ENCODE measurements at places on chromosomes 3 and 15.

DNA sequence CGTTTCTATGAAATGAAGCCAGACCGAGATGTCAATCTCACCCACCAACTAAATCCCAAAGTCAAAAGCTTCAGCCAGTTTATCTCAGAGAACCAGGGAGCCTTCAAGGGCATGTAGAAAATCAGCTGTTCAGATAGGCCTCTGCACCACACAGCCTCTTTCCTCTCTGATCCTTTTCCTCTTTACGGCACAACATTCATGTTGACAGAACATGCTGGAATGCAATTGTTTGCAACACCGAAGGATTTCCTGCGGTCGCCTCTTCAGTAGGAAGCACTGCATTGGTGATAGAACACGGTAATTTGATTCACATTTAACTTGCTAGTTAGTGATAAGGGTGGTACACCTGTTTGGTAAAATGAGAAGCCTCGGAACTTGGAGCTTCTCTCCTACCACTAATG lies 41.9 kb upstream of the TRA2B start:
- DNase-seq = no peak

DNA sequence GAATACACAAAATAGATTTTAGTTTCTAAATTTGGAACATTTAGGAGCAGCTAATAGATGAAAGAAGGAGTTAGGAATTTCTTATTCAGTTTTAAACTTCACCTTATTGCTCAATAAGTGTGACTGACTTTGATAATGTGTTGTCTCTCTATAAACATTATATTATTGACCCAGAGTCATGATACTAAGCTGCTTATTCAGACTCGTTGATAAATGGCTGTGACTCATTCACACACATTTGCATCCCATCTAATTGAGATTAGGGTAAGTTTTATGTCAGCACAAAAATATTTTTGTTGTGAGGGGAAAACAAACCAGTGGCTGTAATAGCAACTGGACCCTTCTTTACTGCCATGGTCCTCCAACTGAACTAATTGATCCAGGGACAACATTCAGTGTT lies 137.6 kb downstream of the GOLIM4 start:
- DNase-seq = no peak

- DNase-seq = no peak
Observed at GRCh38 chr15:60773255-60773654, 294.3 kb upstream of the ICE2 start.

GRCh38 chr3:110301781-110302180 lies 769.8 kb upstream of the NECTIN3 start:
- DNase-seq = no peak

DNA sequence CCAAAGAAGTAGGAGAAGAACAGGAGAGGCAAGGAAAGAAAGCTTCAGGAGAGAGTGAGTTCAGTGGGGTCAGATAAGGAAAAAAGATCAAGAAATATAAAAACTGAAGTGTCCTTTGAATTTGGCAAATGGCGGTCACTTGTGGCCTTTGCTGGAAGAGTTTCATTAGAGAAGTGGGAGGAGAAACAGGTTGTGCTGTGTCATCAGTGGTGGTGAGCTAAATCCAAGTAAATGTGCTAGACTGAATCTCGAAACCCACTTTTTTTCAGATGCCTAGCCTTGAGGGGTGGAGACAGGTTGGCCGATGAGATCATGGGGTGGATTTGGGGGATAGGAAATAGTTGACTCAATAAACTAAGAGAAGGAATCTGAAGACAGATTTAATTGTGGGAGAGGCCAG lies 43.7 kb downstream of the CHRD start:
- no peak for DNase-seq

- DNase-seq = no peak
Observed at GRCh38 chr3:79247725-79248043, 520.1 kb downstream of the ROBO1 start.

DNA sequence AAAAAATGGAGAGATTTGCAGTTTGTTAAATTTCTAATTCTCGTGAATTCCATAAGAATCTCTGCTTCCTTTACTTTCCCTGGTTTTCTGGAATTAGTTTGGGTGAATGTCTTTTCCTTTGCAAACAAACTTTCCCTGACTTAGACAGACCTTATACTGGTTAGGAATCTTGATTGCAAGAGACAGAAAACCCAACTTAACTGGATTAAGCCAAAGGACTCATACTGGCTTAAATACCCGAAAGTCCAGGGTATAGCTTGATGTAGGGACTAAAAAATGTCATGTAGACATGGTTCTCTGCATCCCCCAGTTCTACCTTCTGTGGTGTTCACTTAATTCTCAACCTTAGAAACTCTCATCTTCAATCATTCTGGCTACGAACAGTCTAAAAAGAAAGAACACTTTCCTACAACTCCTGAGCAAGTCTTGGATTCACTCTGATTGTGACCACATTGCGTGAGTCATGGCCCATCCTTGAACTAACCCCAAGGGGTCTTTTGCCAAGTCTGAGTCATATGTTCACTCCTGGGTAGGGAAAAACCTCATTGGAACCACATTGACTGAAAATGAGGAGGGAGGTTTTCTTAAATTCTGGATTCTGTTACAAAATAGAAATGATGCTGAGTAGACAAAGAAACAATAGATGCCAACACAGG lies 136.0 kb upstream of the DAZL start:
- no peak for DNase-seq

DNA sequence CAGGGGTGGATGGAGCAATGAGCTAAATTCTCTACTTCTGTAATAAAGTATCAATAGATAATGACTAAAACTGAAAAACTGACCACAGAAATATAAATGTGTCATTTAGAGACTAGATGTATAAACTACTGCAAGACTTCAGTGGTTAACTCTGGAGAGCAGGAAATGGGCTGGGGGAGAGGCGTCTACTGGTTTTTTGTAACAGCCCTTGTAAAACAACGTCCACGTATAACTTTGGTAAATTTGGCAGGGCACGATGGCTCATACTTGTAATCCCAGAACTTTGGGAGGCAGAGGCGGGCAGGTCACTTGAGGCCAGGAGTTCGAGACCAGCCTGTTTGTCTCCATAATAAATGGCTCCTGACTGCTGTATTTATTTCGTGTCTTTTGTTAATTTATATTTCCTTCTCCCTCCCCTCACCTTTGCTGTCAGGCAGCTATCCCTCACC lies 12.5 kb downstream of the RAB27A start:
- no peak for DNase-seq

DNA sequence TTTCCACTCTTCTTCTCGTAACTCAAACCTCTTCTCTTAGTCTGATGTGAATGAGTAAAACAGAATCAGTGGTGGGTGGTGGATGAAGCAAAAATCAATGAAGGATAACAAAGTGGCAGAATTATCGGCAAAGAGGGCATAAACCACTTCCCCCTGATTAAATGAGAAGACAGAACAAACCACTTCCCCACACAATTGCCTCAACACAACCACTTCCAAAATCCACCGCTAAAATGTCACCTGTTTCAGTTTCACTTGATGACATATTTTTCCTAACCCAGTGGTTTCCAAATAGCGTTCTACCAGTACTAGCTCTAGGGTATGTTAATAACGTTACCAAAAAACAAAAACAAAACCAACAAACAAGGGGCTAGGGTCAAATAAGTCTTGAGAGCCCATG lies 478.7 kb upstream of the WNT5A start:
- no peak for DNase-seq

GRCh38 chr3:171225165-171225564 lies 198.6 kb upstream of the SLC2A2 start:
- DNase-seq = no peak

- no peak for DNase-seq
Observed at GRCh38 chr15:45346381-45346780, 32.0 kb downstream of the GATM start.

DNA sequence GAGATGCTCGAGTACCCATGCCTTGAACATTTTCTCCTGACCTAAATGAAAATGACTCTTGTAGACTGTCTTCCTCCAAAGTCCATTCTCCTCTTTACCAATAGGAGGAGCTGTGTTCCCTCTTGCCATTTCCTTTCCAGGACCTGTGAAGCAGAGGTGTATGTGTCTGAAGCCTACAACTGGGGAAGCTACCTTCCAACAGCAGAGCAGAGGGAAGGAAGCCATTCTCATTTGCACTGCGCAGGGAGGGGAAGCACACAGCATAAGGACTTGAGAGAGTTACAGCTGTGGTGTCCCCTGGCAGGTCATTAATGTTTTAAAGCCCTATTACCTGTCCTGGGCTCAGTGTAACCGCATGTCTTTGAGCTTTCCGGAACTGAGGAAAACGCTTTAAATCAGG lies 38.7 kb downstream of the HSPBAP1 start:
- peak; percentile 17 for DNase-seq

- no peak for DNase-seq
Observed at GRCh38 chr3:132008837-132009236, 26.0 kb downstream of the CPNE4 start.

DNA sequence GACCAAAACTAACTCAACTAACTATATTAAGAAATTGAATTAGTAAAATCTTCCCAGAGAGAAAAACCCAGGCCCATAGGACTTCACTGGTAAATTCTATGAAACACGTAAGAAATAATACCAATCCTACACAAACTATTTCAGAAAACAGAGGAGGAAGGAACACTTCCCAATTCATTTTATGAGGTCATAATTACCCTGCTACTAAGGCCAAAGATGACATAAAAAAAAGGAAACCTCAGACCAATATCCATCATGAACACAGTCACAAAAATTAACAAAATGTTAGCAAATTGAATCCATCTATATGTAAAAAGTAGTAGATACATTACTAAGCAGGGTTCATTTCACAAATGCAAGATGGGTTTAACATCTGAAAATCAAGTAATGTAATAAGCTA lies 3.5 kb downstream of the EDC3 start:
- no peak for DNase-seq

DNA sequence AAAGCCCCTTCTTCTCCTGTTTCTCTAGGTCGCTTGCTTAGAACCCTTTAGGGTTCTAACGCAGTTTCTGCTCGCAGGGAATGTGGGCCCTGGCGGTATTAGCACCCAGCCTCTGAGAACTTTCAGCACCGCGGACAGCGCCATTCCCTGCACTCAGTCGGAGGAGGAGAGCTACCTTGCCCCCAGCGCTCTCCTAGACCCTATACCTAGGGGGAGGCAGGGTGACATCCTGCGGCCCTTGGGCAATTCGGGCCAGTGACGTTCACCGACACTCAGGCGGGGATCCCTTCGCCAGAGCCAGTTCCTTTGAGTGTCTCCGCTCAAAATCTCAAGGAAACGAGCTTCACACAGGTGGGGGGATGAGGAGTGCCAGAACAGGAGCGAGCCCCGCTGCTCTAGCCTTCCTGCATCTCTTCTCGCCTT lies 1.3 kb downstream of the SLC7A14 start:
- peak; percentile 68 for DNase-seq

DNA sequence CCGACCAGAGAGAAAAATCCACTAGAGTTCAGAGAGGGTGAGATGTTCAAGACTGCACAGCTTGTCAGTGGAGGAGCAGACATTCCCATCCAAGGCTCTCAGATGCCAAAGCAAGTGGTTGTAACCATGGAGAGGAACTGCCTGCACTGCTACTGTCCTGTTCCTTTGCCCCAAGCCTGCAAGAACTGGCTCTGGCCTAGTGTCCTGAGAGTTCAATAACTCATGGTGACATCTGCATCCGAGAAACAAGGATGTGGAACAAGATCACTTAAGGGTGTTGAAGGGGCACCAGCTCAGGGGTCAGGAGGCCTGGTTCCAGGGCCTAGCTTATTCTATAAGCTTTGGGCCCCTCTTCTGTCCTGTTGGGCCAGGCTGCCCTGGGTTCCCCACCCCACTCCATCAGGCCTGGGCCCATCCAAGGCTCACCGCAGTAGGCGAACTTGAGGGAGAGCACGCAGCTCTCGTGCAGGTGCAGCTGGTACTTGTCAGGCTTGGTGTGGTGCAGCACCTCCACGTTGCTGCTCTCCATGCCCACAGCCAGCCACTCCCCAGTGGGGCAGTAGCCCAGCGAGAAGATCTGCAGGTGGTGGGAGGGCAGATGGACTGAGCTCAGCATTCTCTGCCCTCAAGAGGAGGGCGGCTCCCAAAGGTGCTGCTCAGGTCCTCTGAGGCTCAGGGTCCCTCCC lies 45.6 kb downstream of the TLE3 start:
- no peak for DNase-seq

DNA sequence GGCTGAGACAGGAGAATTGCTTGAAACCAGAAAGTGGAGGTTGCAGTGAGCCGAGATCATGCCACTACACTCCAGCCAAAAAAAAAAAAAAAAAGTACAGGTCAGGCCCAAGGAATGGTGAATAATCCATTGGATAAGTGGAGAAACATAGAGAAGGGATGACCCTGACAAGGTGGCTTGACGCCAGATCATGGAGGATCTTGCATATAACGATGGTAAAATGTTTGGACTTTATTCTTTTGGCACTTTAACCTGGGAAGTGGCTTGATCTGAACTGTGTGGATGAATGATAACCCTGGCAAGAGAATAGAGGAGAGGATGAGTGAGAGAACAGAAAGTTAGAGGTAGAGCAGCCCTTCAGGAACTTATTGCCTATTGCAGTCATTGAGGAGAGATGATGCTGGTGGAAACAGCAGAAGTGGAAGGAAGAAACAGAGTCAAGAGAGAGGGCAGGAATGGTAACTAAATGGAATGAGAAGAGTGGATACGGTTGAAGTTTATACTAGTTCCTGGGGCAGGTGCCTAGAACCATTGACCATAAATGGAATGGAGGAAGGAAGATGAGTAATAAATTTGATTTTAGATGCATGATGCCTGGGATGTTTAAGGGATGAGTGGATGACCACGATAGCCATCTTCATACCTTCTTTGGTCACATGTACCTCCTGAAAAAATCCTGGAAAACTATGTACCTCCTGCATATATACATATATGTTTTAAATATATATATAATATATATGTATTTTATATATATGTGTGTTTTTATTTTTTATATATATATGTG lies 57.8 kb downstream of the BLM start:
- no peak for DNase-seq

- DNase-seq = no peak
Observed at GRCh38 chr15:58038426-58039078, 27.0 kb downstream of the ALDH1A2 start.

- no peak for DNase-seq
Observed at GRCh38 chr3:43211681-43212080, 74.7 kb upstream of the SNRK start.

DNA sequence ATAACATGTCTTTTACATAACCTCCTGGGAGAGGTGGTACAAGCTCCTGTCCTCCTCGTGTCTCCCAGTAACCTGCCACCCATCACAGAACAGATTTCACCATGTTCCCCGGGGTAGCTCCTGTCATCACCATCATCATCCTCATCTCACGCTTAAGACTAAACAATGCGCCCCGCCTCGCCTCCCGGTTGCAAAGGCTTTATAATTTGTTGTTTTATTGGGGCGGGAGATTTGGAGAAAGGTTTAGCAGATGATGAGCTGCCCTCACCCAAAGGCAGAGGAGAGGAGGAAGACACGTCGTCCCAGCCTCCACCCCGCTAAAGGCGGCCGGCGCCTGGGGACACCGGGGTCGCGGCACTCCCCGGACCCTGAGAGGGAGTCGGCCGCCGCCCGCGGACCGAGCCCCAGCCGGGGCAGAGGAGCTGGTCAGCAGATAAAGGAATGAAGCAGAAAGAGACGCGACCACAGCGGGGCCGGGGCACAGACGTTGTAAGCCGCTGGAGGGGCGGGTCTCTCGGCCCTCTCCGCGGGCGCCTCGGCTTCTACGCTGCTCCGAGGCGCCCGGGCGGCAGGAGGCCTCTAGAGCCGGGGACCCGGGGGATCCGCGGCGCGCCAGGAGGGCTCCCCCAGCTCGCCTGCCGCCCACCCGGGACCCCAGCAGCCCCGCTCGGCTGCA lies 589 bp downstream of the HERC1 start:
- DNase-seq = peak; percentile 33

GRCh38 chr3:78893161-78893560 lies 874.6 kb downstream of the ROBO1 start:
- DNase-seq = no peak
